ENCODE measurements at places on chromosomes 4 and X.

- DNase-seq: no peak
Measured at GRCh38 chr4:111946800-111947199, 198.5 kb upstream of the FAM241A start.

DNA sequence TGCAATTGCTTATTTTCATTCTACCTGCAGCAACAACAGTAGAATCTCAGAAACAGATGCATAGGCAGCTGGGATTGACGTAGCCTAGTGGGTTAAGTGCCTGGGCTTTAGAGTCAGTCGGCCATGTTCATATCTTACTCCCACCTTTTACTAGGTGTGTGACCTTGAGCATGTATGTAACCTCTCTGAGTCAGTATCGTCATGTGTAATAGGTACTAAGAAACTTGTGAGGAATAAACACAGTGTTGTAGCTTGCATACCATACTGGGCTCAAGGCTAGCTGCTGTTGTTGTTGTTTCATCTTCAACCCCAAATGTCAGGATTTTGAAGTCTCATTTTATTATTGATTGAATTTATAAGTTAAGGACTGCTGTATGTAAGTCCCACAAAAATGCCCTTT lies 14.2 kb downstream of the RAB9A start:
- no peak for DNase-seq

GRCh38 chr4:110867981-110868720 lies 245.3 kb upstream of the PITX2 start:
- no peak for DNase-seq

- DNase-seq: no peak
Measured at GRCh38 chr4:140116442-140117104, 37.4 kb downstream of the MAML3 start.

DNA sequence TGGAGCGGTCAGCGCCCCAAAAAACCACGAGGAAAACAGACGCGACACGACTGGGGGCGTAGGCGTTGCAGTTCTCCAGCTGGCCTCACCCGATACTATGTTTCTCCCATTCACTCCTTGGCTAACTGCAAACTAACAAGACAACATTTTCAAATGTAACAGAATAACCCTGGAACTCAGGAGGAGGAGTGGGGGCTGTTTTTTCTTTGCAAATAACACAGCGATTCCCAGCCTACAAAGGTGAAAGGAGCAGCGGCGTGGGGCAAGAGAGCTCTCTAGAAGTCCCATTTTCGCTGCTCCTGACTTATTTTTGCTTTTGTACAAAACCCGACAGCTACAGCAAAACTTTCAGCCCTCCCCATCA lies 1.6 kb downstream of the SOX3 start:
- DNase-seq: no peak

- no peak for DNase-seq
Measured at GRCh38 chr4:13673167-13673566, 45.6 kb upstream of the BOD1L1 start.

- no peak for DNase-seq
Measured at GRCh38 chr4:5717449-5718158, 6.6 kb downstream of the EVC start.

GRCh38 chr4:8419222-8420041 lies 21.1 kb downstream of the ACOX3 start:
- no peak for DNase-seq

DNA sequence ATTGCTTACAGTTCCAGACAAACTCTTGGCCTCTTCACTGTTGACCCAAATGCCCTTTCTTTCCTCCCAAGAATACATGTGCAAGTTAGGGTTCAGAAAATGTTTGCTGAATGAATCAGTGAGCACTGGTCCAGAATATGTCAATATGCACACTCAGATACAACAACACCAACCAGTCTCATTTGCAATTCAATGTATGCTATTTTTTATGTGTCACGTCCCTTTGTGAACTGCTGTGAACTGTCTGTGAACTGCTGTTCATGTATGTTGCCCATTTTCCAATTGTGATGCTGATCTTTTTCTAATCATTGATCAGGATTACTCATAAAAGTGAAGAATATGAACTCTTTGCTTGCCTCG lies 17.8 kb downstream of the GAB3 start:
- DNase-seq: no peak
